ENCODE measurements at places on chromosomes 4 and X.

GRCh38 chr4:154714339-154715040 lies 29.3 kb upstream of the LRAT start:
- DNase-seq = no peak

DNA sequence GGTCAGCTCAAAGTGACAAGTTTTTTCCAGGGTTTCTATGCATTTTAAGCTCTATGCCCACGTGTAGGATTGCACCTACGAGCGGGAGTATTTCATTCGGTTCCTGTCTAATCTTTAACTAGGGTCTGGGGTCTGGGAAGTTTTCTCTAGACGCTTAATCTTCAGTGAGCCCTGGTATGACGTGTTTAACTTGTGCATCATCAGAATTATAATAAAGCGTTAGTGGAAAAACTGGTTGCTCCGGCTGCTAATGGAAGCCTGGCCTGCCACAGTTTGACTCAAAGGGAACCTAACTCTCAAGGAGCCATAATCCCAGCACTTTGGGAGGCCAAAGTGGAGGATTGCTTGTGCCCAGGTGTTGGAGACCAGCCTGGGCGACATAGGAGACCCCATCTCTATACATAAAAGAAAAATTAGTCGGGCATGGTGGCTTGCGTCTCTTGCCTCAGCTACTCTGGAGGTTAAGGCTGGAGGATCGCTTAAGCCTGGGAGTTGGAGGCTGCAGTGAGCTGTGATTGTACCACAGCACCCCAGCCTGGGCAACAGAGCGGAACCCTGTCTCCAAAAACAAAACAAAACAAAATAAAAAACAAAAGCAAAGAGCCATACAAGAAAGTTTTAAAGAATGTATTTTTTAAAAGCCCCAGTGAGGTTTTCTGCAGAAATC lies 30.2 kb downstream of the ARSD start:
- DNase-seq = peak; percentile 77

DNA sequence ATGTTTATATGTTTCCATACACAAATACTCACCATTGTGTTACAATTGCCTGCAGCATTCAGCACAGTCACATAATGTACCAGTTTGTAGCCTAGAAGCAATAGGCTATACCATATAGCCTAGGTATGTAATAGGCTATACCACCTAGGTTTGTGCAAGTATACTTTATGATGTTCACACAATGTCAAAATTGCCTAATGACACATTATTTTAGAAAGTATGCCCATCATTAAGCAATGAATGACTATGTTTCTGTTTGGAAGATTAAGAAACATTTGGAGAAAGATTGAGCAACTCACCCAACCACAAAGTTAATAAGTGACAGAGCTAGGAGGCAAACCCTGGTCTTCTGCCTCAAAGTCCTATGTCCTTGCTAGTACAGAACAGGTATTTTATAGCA lies 96.8 kb upstream of the GRIA3 start:
- DNase-seq = no peak

DNA sequence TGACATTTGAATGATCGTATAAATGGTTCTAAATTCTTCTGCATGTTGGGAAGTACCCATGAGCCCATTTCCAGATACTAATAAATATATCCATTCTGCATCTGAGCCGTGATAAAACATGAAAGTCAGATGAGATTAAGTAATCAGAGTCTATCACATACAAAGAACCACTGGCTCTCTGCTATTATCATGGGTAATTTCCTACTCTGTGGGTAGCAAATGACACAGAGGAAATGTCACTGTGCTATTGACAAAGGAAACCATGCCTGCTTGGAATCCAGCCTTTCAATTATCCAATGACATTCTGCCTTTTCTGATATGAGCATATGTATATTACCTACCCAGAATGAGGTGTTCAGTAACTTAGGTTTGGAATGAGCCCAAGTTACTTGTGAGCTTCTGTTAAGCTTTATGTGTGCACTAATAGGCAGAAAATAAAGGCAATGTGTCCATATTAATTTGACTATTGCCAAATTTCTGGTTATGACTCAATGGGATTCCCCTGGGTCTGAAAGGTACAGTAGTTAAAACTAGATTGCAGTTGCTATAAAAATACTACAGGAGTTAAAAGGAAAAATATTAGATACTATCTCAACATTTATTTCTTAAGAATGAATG lies 238.7 kb upstream of the KCNIP4 start:
- DNase-seq = no peak

GRCh38 chrX:30568136-30568535 lies 9.4 kb downstream of the TASL start:
- no peak for DNase-seq

DNA sequence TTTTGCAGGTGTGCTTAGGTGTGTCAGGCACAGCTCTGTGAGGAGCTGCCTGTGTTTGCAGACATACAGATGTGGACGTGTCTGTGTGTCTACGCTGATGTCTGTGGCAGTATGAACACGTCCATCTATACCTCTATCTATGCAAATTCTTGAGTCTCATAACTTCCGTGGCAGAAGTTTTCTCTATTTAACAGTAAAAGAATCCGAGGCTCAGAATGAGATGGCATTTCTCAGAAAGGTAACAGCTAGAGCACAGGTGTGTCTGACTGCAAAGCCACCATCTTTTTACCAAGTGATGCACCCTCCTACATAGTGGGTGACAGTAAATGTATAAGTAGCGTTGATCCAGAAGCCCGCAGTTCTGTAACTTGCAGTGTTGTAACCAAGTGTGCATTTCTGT lies 39.9 kb upstream of the CYP4V2 start:
- DNase-seq = no peak

- no peak for DNase-seq
Observed at GRCh38 chrX:22043872-22044271, 11.7 kb downstream of the PHEX start.

DNA sequence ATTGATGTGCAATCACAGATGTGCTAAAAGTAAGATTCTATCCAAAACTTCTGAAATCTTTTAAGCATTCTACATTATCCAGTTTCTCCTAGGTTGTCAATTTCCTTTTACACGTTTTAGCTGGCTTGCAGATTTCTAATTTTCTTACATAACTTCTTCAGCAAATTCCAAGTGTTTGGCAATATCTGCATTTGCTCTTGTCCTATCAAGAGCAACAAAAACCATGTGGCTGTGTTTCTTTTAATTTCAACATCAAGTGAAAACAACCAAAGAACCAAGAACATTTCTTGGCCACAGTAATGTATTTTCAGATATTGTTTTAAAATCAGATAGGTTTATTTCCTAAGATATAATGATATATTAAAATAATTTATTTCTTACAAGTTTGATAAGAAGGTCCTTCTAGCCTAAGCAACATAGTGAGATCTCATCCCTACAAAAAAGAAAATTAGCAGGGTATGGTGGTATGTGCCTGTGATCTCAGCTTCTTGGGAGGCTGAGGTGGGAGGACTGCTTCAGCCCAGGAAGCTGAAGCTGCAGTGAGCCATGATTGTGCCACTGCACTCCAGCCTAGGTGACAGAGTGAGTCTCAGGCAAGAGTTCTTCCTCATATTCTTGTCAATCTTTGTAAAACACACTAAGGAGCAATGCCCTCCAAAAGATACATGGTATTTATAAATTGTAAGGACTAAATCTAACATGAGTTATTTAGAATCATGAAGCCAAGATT lies 131.4 kb upstream of the NAP1L5 start:
- DNase-seq = no peak

DNA sequence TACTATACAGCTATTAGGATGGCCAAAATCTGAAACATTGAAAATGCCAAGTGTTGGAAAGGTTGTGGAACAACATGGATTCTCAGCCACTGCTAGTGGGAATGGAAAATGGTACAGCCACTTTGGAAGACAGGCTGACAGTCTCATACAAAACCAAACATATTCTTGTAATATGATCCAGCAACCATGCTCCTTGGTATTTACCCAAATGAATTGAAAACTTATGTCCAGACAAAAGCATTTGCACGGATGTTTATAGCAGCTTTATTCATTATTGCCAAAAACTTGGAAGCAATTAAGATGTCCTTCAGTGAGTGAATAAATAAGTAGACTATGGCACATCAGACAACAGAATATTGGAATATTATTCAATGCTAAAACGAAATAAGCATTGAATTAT lies 105.8 kb upstream of the DCLK2 start:
- no peak for DNase-seq
